GOT3 (cell line): ENCODE measurements at places on chromosomes 4 and X.

GRCh38 chr4:107423677-107424405 is 296.2 kb downstream of the PAPSS1 start:
- no peak for DNase-seq

- no peak for DNase-seq
Observed at GRCh38 chr4:89617317-89617716, 219.6 kb downstream of the SNCA start.

GRCh38 chr4:186757696-186758355 is 34.2 kb upstream of the FAT1 start:
- DNase-seq = no peak

- no peak for DNase-seq
Observed at GRCh38 chrX:135522132-135522530, 1.7 kb downstream of the INTS6L start.

- no peak for DNase-seq
Observed at GRCh38 chr4:13248621-13249298, 235.4 kb downstream of the RAB28 start.

- no peak for DNase-seq
Observed at GRCh38 chr4:165332502-165332901, 5.0 kb downstream of the MSMO1 start.

DNA sequence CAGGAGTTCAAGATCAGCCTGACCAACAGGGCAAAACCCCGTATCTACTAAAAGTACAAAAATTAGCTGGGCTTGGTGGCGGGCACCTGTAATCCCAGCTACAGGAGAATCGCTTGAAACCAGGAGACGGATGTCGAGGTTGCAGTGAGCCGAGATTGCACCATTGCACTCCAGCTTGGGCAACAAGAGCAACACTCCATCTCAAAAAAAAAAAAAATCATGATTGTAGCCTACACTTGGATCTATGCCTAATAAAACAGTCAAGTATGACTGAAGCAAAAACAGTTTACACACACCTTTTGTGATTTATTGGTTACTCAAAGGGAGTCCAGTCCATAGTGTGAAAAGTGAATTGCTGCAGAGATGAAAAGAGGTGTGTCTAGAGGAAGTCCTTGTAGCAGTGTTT is 34.7 kb upstream of the TASL start:
- DNase-seq = no peak

DNA sequence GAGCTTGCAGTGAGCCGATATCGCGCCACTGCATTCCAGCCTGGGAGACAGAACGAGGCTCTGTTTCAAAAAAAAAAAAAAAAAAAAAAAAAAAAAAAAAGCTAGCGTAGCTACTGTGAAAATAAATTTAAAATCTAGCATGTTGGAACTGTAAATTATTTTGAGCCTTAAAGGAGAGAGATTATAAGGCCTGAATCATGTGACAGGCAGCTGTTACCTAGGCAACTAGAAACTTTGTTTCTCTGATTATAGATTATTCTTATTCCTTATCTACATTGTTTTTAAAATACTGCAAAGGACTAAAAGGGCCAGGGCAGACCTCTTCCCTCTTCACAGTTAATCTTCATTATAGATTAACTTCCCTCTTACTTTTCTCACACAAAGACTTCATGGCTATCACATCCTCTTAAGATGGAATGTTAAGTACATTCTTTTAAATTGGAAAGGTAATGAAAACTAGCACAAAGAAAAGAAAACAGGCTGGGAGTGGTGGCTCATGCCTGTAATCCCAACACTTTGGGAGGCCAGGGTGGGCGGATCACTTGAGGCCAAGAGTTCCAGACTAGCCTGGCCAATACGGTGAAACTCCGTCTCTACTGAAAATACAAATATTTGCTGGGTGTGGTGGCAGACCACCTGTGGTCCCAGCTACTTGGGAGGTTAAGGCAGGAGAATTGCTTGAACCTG is 21.1 kb upstream of the PDS5A start:
- no peak for DNase-seq

DNA sequence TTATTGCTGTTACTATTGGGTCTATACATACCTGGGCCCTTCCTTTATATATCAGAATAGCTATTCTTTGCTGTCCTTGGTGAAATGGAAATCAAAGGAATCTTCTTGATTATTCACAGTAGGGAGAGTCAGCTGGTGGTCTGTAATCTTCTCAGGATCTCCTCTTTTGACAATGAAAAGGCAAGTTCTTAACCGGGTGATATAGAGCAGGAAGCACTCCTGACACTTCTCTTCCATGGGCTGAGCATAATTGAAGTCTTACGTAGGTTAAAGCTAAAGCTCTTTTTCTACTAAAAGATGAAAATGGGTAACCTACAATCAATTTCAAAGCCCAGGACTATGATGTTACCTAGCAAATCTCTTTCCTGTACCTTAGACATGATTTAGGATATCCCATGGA is 274.9 kb upstream of the LCORL start:
- no peak for DNase-seq

DNA sequence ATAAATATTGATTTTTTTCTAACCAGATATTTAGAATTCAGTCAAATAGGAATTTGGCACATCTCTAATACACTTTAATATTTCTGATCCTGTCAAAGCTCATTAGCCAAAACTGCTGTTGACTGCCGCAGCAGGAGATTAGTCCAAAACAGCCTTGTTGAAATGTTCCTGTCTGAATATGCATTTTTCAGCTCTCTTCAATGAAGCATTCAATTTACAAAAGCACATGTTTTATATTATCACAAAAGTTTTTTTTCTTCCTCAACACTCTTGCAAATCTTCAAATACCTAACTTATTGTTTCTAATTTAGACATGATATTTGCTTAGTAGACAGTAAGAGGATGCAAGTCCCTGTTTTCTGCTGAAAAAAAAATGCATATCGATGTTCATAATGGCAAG is 140.9 kb downstream of the SPATA18 start:
- DNase-seq = no peak

- no peak for DNase-seq
Observed at GRCh38 chr4:7845493-7846128, 94.0 kb downstream of the AFAP1 start.

- no peak for DNase-seq
Observed at GRCh38 chrX:139052461-139052860, 340.9 kb upstream of the FGF13 start.

DNA sequence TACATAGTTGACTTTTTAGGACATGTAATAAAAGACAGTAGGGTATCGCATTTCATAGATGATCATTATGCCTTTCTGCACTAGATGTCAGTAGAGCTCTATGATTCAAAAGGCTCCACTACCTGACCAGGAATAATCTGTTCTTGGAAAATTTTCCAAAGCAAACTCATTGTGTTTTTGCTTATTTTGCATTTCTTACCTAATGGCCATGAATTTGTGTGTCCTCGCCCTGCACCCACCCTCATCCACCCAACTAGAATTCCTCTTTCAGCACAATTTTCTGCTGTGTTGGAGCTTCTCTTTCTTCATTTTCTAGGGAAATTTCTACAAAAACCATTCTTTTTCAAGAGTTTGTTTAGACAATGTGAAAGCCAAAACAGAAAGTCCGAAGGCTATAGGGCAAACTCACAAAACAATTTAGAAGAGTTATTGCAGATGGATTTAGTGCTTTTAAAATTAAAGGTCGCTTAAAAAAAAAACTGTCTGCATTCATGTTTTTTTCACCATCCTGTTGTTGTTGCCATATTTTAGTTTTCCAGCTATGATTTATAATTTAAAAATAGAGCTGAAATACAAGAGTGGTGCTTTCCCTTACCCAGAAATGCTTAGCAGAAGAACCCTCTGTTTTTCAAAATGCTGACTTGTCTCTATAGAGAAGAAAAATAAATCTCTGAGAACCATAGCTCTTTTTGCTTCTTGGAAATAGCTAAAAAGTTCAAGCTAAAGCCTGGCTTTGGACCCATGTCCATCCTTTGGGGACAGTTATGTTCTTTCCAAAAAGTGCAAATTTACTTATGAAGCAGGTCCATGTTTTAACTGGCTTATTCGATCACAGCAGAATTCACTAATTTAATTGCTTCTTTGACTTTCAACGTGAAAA is 183.7 kb downstream of the SPATA18 start:
- DNase-seq = no peak

GRCh38 chrX:50813843-50814661 is at the start of gene SHROOM4:
TSS of gene SHROOM4 (minus strand) at chrX:50814194. CDS start at chrX:50814018, 176 bp downstream.
- DNase-seq = no peak

DNA sequence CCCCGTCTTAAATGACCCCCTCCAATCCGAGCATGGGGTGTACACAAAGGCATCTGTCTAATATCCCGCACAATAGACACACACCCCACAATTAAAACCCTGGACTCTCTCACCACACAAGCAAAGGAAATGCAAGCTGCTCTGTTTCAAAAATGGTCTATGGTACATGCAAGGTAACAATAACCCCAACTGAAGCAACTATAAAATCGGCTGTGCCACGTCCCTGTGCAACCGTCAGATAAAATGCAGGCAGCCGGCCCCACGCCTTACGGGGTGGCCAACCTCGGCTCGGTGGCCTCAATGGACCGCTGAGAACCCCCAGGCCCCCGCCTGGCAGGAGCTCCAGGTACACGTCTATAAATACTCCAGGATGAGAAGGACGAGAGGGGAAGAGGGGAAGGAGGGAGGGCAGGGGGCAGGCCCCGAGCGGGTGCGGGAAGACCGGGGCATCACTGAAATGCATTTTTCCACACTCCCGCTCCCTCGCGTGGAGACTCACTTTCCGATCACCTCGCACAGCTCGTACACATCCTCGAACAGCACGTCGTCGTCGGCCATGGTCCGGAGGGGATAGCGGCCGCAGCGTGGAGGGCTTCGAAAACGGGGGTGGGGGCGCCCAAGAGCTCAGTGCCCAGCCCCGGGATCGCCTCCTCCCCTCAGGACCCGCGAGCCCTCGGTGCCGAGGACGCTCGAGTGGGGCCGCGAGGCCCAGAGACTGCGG is 763 bp downstream of the CASK start:
- DNase-seq = no peak

GRCh38 chr4:69800599-69800998 is 40.2 kb upstream of the SULT1B1 start:
- no peak for DNase-seq

GRCh38 chr4:187020676-187021075 is 297.0 kb upstream of the FAT1 start:
- DNase-seq = no peak

- no peak for DNase-seq
Observed at GRCh38 chrX:130523460-130524394, 121.9 kb downstream of the RBMX2 start.

DNA sequence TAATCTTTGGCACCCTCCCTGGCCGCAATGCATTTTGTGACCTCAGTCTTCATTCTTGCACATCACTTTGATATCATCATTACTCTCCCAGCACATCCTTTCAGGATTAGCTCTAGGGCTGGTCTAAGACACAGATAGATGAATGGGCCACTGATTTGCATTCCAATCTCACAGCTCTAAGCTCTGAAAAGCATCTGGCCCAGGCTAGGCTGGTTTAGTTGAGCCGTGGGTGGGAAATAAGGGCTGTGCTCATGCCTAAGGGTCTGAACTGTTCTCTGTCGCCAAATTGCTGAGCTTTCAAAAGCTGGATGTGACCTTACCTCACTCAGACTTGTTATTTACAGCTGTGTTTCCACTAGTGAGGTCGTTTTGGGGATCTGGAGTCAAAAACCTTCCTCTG is 30.0 kb upstream of the SLC9A7 start:
- no peak for DNase-seq

- no peak for DNase-seq
Observed at GRCh38 chr4:99282731-99283130, 8.1 kb downstream of the ADH1A start.

DNA sequence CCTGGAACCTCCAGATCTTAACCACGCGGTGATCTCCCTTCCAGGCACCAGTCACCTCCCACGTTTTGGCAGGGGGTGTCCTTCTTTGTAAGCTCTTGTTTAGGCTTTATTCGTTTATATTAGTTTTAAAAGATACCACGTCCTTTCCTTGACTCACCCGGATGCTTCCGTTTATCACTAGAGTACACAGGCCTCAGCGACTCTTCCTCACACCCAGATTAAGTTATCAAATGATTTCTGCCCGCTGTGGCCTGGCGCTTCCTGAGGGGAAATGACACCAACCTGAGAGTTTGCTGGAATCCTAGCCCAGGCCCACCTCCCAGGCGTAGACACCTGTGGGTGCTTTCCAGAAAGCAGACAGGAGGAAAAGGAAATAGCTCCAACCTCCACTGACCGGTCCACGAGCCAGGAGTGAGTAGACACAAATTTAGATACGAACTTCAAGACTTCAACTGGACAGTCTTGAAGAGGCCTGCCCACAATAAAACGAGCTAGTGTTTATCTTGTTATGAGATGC is 756 bp upstream of the ADAMTS3 start:
- no peak for DNase-seq

GRCh38 chr4:141388481-141388880 is 167.8 kb downstream of the ZNF330 start:
- no peak for DNase-seq

GRCh38 chrX:133056341-133056740 is 40.6 kb downstream of the USP26 start:
- no peak for DNase-seq

GRCh38 chr4:103118166-103118565 is 18.5 kb upstream of the BDH2 start:
- no peak for DNase-seq

DNA sequence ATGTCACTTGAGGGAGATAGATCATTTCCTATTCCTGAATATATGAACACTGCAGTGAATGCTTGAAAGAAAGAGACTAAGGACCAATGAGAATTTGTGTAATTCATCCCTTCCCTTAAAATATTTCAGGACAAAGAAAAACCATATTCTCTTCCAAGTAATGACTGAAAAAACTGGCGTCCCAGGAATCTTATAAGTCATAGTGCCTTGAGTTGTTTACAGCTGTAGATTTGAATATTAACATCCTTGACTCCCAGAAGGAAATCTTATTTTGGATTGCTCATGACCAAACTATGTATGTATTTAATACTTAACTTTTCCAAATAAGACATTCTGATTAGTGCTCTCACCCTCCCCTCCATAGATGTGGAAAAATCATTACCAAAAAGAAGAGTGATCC is 55.5 kb downstream of the CLDN22 start:
- DNase-seq = no peak

- DNase-seq = no peak
Observed at GRCh38 chrX:57172544-57172943, 35.3 kb upstream of the SPIN2A start.

- no peak for DNase-seq
Observed at GRCh38 chrX:119189595-119189994, 46.5 kb upstream of the PGRMC1 start.

DNA sequence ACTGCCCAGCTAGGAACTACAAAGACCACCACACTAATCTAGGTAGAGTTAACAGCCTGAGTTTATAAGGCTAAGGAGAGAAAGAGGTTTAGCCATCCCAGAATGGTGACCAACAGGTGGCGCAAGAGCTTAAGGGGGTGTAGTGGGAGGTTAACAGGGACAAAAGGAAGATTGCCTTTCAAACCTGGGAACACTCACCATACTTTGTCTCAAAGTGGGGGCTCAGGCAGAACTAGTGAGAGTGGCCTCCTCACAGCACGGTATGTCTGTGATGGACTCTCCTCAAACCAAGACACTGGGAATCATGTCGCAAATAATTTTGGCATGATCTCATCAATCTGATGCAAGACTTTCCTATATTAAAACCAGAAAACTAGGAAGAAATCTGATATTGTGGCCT is 23.4 kb downstream of the CCNI start:
- no peak for DNase-seq

DNA sequence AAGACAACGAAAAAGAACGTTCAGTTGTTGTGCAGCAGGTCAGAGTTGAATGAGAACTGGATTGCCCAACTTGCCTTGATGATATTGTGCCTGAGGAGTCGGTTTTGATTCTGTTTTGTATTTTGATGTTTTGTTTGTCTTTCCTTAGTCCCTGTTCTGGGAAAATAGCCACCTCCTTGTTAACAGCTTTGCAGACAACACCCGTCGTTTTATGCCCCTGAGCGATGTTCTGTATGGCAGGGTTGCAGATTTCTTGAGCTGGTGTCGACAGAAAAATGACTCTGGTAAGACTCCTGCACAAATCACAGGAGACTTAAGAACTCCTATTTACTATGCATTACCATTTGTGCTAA is 4.5 kb downstream of the BST1 start:
- DNase-seq = no peak
